Thyroid gland (tissue), 4 donors: ENCODE measurements at places on chromosomes 12 and 14.

- H3K27ac ChIP-seq = no peak overlapping the region
- no peaks in the 10 kb centered on the region for H3K27me3 ChIP-seq
- no peak for DNase-seq
- H3K4me3 ChIP-seq = no peak overlapping the region
These were observed 87.1 kb downstream of the ARF6 start for GRCh38 chr14:49980027-49980426.

- H3K36me3 ChIP-seq = peaks cover 9% of the 10 kb centered on the region
- H3K4me3 ChIP-seq = no peak overlapping the region
- H3K4me1 ChIP-seq = no peaks in the 10 kb centered on the region
- H3K27ac ChIP-seq = no peak overlapping the region
- no peak for DNase-seq
These were observed 46.6 kb downstream of the USP15 start for GRCh38 chr12:62306569-62307530.

DNA sequence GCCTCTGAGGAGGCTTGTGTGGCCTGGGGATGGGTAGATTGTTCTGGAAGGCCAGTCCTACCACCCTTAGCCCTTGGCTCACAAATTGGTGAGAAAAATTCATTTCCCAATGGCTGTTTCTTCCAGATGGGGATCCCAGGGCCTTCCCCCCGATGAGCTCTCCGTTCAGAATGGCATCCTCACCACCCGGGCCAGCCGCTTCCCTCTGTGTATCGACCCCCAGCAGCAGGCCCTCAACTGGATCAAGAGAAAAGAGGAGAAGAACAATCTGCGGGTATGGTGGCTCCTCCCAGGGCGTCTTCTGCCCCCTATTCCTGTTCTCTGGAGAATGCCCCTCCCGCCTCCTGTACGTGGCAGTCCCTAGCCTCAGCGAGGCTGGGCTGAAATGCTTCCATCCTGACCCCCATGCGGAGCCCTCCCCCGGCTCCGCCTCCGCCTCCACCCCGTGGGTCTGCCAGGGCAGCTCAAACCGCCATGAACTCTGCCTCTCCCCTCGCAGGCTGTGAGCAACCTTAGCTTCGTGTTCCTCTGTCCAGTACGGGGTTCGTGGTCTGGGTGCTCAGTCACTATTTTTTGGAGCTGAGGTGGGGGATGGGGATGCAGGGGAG lies 57.8 kb downstream of the CCDC92 start:
- no peak overlapping the region for H3K4me3 ChIP-seq
- H3K4me1 ChIP-seq = no peaks in the 10 kb centered on the region
- H3K27me3 ChIP-seq = no peaks in the 10 kb centered on the region
- H3K27ac ChIP-seq = no peak overlapping the region

DNA sequence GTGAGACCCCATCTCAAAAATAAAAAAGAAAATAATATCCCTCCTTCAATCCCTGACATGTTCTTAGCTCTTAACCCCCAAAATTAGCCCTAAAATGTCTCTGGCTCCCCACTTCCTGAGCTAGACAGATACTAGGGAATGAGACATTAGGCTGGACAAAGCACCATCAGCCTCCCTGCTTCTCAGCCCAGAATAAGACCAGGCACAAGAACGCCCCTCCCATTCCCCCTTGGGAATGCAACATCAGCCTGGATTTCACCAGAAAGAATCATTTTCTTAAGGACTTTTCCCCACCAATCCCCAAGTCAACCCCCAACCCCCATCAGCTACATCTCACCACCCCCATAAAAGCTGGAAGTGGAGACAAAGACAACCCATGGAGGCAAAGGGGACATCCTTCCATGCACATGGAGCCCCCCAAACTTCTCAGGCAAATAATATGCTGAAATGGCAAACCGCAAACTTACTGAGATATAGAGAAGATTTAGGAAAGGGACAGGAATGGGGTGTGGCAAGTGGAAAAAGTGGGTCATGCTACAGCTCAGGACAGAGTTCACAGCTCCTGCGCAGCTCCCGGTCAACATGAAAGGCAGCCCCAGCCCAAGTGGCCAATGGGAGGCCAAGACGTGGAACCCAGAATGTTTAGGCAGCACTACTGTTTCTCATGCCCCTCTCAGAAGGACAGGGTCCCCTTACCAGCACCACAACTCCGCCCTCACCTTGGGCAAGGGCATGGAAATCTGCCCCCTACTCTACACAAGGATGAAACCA lies 2.7 kb downstream of the CHD4 start:
- H3K36me3 ChIP-seq = peaks cover 33% of the 10 kb centered on the region
- peaks cover 33% of the 10 kb centered on the region for H3K4me1 ChIP-seq
